SHP77 (cell line): ENCODE measurements at places on chromosomes 3 and 15.

DNA sequence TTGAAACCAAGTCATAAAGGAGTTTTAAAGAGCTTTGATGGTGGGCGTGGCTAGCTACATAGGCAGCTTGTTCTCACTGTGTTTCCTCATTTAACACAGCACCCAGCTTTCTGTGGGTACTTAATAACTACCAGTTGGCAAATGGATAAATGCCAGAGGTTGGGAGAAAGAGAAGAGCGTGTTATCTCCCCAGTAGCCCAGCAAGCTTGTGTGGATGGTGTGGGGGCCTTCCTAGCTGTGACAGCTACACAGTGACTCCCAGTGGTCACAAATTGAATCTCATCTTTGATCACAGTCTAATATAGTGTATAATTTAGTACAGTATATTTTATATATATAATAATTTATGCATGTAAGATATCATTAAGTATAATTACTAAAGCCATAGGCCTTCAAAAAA, 984.1 kb downstream of the EPHA3 start:
- peak; percentile 62 for DNase-seq

DNA sequence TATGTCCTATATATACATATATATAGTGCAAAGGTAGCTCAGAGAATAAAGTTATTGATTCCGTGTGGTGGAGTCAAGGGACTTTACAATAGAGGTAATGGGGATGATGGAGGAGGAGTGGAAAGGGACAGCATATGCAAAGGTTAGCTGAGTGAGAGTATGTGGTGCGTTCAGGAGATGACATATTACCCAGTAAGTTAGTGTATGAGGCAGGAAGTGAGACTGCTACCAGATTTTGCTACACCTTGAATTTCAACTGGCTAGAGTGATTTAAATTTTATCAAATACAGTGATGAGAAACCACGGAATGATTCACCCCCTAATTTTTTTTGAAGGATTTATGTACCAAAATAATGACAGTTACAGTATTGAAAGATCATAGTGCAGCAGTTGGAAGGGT, 2.8 kb downstream of the ACTL6A start:
- DNase-seq = no peak

DNA sequence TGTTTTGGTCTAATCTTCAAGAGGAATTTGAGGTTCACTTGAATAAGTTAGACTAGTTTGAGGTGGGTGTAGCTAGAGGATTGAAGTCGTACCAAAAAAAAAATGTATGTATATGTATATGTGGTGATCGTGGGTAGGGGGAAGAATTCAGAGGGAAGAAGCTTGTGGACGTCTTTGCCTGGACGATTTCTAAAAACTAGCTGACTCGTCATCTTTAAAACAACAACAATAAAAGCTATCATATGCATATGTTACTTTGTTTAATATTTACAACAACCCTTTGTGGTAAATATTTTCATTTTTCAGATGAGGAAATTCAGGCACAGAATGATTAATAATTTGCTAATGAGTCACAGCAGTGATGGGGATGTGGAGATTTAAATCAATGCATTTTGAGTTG, 18.1 kb downstream of the RNF111 start:
- DNase-seq = no peak

DNA sequence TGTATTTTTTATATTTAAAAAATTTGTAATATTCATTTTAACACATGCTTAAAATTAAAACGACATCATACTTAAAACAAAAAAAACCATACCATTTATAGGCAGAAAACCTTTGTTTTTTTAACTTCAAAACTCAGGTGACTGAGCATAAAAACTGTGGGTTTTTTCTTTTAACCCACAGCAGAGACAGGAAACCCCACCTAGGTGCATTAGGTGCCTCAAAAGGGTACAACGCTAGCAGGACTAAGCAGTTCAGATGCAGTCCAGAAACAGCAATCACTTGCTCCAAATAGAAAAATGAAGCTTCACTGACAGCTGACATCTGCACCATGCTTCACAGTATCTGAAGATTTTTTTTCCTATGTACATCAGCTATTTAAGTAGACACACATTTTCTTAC, 52.3 kb downstream of the GLB1 start:
- no peak for DNase-seq

GRCh38 chr15:29692527-29692926, 129.7 kb downstream of the TJP1 start:
- DNase-seq = no peak

- no peak for DNase-seq
Measured at GRCh38 chr3:194261581-194262063, 89.5 kb downstream of the CPN2 start.

GRCh38 chr3:24237971-24238706, 256.5 kb downstream of the THRB start:
- DNase-seq = peak; percentile 19

DNA sequence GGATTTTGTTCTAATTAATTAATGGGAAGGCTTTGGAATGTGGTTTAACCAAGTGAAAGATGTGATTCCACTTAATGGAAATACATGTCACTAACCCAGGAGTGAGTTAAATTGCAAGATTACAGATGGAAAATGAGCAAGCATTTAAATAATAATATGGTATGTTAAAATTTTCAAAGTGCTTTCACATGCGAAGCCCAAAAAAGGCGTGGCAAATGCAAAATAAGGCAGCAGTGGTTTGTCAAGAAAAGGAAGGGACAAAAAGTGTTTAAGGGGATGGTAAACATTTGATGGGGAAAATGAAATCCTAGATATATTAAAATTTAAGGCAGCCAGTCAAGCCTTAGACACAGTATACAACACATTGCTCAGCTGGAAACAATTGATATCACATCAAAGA, 2.9 kb downstream of the TICRR start:
- no peak for DNase-seq

DNA sequence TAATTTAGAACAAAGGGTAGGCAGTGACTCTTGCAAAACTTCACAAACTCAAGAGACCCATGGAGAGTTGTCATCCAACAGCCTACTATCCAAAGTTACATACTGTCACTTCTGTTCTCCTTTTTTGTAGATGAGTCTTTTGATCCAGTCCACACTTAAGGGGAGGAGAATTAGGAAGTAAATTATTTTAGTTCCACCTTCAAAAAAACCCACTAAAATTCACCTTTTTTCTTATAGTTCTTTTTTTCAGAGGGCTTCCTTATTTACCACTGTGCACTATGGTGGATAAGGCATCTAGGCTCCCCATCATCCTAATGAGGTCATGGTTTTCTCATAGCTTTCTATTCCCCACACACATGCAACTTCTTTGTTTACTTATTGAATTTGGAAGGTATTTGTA, 8.6 kb upstream of the TCAIM start:
- no peak for DNase-seq

DNA sequence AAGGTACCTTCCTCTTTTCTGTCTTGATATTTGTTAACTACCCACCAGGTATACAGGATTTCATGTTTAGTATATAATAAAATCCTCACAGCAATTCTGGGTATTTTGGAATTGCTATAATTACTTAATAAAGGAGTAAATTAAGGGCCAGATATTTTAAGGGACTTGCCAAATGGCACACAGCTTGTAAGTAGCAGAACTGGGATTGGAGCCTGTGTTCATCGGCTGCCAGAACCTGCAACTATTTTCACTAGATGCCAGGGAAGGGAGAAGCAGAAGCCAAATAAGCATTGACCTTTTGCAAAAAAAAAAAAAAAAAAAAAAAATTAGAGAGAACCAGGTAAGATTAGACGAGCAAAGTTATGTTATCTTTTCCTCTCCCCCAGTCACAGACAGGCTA, 683.3 kb upstream of the CADM2 start:
- no peak for DNase-seq

DNA sequence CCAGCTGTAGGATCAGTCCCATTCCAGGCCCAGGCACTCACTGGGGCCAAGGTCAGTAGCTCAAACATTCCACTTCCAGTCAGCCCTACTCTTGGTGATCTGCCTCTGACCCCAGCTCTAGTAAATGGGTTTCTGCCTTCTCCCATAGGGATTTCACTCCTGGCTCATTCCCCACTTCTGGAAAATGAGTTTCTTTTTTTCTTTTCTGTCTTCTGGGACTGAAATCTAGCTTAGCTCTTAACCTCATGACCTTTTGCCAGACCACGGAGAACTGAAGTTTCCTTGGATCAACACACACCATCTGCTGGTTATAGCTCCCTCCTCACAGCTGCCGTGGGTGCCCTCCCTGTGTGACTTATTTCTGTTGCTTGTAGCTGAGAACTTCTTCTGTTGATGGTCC, 21.3 kb downstream of the MME start:
- DNase-seq = no peak

DNA sequence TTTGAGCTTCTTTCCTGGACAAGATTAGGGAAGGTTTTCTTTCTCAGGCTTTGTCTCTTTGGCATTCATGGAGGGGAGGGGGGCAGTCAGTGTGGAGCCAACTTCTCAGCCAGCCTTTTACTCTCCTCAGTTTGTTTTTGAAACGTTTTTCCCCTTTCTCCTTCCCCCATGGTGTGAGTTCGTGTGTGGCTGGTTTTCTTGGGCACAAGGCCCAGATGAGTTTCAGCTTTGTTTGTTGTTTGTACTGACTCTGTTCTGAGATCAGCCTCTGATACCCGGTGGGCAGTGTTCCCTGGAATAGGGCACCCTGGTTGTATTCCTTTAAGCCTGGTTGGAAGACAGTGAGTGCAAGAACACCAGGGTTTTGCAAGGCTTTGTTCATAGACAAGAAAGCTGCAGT, 168.2 kb upstream of the RARB start:
- no peak for DNase-seq

- no peak for DNase-seq
Measured at GRCh38 chr3:123758081-123758564, 126.0 kb downstream of the MYLK start.

DNA sequence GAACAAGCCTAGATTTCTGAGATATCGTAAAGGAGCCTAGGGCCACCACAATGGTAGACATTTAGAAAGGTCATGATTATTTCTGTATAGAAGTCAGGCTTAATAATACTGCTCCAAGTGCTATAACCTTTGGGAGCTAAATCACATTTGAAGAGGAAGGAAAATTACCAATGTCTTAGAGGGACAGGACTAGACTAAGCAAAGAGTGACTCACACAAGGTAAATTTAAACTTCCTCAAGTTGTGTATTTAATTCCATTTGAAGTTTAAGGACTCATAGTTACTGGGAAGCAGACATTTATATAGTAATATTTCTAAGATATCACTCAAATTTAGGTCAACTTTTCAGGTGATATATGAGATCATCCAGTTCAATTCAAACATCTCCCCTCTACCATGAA, 227.6 kb upstream of the MME start:
- no peak for DNase-seq

- no peak for DNase-seq
Measured at GRCh38 chr3:129560911-129561594, 18.1 kb downstream of the H1-8 start.

GRCh38 chr3:159200176-159200575, 398.3 kb downstream of the MFSD1 start:
- DNase-seq = no peak
